ENCODE measurements at places on chromosomes 2 and 18.
A peak's percentile ranks its signal among the peaks of the same experiment; 100 is the strongest.

DNA sequence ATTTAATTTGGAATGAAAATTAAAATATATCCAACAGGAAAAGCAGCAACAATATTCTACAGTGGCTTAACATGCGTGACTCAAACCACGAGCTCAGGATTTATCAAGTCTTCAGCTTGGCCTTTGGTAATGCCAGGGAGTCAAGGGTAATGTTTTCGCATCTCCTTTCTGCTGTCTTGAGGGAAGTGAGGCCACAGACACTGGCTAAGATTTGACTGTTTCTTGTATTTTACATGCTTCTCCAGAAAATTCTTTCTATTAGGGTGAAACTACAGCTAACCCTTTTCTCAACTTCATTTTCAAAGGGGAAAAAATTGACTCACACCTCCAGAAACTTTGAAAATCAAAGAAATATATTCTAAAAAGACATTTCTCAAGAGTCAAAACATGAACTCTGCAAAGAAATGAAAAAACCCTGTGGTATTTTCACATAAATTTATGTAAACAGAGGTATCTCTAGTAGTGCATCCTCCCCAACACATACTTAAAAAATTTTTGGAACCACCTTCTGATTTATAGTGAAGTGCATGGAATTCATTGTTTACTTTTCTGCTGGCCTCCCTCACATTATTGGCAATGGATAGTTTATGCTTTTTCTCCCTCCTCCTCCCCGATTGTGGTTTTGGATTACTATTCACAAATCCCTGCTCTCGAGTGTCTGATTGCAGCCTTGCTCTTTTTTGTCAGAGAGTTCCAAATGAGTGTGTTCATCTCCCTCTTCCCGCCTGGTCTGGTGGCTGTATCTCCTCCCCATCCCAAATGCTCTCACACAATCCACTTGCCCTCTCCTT lies 48.7 kb downstream of the DPP4 start:
- DNase-seq, result no peak

GRCh38 chr2:203455209-203455608 lies 79.9 kb downstream of the RAPH1 start:
- DNase-seq, result no peak

- no peak for DNase-seq
Observed at GRCh38 chr2:217466805-217467204, 536.0 kb downstream of the TNS1 start.

DNA sequence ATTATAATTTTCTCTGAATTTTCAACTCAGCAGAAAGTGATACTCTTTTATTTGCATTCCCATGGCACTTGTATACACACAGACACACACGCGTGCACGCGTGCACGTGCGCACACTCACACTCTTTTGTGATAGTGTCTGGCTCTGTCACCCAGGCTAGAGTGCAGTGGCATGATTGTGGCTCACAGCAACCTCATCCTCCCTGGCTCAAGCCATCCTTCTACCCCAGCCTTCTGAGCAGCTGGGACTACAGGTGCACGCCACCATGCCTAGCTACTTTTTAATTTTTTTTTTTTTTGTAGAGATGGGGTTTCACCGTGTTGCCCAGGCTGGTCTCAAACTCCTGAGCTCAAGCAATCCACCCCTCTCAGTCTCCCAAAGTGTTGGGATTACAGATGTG lies 123.2 kb downstream of the MC4R start:
- no peak for DNase-seq

- DNase-seq, result no peak
Observed at GRCh38 chr2:114699423-114699944, 257.0 kb downstream of the DPP10 start.

DNA sequence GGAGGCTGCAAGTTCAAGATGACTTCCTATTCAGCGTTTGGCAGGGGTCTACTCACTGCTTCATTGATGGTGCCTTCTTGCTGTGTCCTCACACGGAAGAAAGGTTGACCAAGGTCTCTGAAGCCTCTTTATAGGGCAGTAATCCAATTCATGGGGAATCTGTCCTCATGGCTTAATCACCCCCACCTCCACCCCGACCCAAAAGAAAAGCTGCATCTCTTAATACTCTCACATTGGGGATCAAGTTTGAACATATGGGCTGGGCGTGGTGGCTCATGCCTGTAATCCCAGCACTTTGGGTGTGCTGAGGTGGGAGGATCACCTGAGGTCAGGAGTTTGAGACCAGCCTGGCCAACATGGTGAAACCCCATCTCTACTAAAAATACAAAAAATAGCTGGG lies 36.4 kb upstream of the HNMT start:
- DNase-seq, result no peak

GRCh38 chr2:241863536-241863954 lies 4.9 kb upstream of the PDCD1 start:
- DNase-seq, result peak; percentile 68

GRCh38 chr2:162330881-162331280 lies 12.4 kb upstream of the IFIH1 start:
- no peak for DNase-seq

- DNase-seq, result no peak
Observed at GRCh38 chr18:34760444-34760843, 50.3 kb downstream of the DTNA start.

GRCh38 chr2:65916177-65916576 lies 483.8 kb upstream of the SPRED2 start:
- DNase-seq, result no peak

- DNase-seq, result no peak
Observed at GRCh38 chr2:44010266-44010665, 14.5 kb upstream of the LRPPRC start.

GRCh38 chr18:60163622-60164021 lies 209.0 kb downstream of the MC4R start:
- DNase-seq, result no peak

DNA sequence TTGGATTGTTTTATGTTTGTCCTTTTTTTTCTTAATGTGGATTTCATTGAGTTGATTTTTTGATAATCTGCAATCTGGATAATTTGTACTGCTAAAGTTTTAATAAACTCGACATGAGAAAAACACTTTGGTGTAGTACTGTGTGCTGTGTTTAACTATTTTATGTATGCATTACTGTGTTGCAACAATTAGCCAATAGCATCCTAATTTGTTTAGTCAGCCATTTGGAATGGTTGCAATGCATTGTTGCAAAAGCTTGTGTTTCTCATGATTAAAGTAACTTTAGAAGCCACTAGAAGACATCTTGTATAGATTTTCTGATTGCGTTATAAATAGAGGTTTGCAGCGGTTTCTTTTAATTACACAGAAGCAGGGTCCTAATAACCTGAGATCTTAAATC lies 53.5 kb downstream of the PPIG start:
- DNase-seq, result no peak

GRCh38 chr2:138607746-138608145 lies 106.2 kb downstream of the SPOPL start:
- DNase-seq, result no peak

GRCh38 chr18:56204052-56204451 lies 434.3 kb downstream of the TXNL1 start:
- no peak for DNase-seq

DNA sequence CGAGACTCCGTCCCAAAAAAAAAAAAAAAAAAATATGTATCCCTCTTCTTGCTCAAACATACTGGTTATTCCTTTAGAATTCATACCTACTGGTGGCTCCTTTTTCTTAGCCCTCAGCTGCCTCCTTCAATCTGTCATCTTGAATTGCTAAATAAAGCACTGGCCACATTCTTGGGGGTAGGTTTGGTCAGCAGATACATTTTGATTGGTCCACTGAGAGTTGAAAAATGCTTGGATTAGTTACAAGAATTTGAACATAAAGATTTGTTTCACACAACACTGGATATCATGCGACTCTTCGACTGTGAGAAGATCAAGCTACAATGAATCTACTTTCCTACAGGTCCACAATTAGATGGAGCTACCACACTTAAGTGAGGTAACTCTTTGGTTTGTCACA lies 906.1 kb upstream of the SLC39A10 start:
- no peak for DNase-seq

DNA sequence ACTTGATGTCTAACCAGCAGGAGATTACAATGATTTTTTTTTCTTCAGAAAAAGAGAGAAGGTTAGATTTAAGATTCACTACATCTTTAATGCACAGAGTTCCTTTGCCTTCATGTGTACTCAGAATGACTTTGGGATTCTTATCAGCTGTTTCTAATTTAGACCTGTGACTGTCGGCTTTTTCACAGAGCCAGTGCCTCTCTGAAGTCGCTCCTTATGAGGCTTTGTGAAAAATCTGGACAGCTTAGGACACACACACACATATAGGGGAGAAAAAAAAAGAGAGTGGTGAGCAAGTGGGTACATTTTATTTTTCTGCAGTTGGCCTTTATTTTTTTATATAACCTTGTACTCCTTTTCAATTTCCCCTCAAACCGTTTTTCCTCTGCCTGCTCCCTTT lies 893.1 kb upstream of the CELF4 start:
- no peak for DNase-seq

DNA sequence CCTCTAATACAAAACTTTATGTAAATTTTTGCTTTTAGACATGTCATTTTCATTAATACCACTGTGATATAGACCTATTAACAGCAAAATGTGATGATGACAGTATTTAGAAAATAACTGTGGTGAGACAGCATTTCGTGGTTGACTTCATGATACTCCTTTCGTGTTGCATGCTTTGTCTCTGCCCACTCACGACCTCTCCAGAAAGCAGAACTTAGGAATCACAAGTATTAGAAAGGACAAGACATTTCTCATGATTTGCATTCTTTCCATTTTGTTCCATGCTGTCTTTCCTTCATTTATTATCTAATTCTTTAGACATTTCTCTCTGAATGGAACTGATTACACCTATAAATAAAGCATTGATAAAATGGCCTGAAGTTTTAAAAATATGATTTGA lies 85.2 kb upstream of the POU3F3 start:
- no peak for DNase-seq

GRCh38 chr18:27605107-27605834 lies 420.2 kb upstream of the CHST9 start:
- no peak for DNase-seq

DNA sequence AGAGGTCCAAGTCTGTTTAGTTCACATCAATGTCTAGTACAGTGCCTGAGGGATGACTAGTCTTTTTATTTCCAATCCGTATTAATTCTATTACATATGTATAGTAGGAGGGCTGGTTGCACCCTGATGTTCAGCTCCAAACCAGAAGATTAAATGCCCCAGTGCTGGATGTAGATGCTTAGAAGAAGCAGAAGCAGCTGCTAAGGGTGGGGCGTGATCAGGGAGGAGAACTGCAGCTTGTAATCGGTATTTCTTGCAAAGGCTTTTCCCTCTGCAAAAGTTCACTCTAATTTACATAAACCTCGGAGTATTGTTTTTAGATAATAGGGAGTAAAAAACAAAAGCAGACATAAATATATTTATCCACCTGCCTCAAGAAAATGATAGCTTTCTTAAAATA lies 145.3 kb upstream of the ITGA4 start:
- no peak for DNase-seq

- no peak for DNase-seq
Observed at GRCh38 chr18:23196119-23197007, 61.1 kb downstream of the CABLES1 start.

DNA sequence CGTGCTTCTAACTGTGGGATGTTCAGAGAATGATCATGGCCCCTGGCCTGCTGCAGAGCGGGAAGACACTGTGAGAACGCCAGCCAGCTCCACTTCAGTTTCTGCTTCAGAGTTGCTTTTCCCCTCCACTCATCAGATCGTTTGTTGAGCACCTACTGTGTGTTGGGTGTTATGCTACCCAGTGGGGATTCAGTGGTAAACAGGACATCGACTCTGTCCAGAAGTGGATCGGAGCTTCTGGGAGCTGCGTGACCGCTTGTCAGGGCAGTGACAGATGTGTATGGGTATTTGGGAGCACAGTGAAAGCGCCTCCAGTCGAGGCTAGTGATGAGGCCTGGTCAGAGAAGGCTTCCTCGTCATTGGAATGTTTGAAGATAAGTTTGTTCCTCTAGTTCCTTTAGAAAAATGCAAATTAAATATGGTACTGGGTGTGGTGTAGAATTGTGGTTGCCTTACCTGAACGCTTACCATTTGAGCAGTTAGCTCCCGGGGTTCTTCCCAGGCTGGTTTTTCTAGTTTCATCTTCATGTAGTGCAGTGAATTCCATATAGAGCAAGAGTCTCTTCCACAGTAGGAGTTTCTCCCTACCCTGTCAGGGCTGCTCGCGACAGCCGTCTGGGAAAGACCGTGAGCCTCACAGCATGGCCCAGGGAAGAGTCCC lies 2.8 kb downstream of the RAB12 start:
- no peak for DNase-seq

GRCh38 chr2:56118474-56118873 lies 65.3 kb upstream of the CCDC85A start:
- no peak for DNase-seq

DNA sequence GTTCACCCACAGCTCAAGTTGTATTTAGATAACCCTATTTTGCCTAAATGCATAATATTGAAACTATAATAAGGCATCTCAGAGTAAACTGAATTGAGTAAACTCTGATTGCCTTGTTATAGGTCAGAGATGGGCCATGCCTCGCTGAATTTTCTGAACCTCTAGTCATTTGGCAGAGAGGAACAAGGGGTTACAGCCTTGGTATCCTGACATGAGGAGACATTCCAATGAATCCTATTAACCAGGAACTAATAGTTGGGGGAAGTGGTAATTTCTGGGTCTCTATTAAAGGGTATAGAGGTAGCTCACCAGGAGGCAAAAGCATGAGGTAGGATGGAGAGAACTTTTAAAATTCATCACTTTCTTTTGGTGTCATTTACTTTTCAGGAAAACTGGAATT lies 227.4 kb upstream of the CHST9 start:
- DNase-seq, result no peak

DNA sequence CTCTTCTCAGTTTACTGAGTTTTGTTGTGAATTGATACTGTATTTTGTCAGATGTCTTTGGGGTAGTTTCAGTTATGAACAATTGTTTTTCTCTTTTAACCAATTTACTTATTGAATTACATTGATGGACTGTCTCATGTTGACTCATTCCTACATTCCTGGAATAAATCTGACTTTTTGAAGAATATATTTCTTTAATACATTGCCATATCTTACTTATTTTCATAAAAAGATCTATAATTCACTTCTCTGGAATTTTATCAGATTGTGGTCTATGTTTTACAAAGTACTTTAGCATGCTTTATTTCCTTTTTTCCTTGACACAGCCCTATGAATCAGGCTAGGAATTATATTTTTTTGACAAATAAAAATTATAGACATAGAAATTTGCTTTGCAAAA lies 268.3 kb downstream of the PLCL1 start:
- DNase-seq, result no peak

DNA sequence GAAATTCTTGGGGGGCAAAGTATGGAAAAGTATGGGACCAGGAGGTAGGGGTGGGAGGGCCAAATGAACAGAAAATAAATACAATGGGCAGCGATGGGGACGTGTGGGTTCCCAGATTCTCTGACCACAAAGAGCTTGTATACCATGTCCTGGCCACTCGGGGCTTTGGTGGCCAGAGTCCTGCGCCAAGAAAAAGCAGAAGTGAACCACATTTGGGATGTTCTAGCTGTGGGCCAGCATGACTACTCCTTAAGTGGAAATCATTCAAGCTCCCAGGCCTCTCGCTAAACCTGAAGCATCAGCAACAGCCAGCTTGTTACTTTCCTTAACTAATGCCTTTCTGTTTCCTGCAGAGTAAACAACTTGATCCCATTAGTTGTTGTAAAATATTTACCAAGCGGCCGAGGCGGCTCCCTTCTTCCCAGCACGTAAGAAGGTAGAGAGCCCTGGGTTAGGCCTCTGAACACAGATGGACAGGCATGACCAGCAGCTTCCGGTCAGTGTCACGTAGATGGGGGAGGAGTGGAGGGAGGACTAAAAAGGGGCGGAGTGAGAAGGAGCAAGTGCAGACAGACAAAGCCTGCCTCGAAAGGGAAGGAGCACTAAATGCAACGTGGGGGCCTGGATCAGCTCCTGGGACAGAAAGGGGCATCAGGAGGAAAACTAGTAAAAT lies 88.2 kb downstream of the GALNT14 start:
- no peak for DNase-seq

GRCh38 chr2:228768818-228769217 lies 502.3 kb downstream of the PID1 start:
- DNase-seq, result no peak
